GM13976 (cell line): ENCODE measurements at places on chromosomes 11 and 22.

DNA sequence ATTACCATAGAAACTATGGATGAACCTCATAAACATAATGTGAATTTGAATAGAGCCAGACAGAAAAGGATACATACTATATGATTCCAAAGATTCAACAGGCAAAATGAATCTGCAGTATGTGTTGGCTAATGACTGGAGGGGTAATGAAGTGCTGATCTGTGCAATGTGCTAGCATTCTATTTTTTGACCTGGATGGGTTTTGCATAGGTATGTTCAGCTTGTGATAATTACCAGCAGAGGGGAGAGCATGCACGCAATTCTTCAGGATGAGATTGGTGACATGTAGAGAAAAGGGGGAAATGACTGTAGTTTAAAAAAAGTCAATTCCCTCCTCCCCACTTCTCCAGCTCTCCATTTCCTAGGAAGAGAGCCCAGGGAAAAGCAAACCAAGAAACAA lies 618 bp upstream of the CCDC81 start:
- DNase-seq = no peak

DNA sequence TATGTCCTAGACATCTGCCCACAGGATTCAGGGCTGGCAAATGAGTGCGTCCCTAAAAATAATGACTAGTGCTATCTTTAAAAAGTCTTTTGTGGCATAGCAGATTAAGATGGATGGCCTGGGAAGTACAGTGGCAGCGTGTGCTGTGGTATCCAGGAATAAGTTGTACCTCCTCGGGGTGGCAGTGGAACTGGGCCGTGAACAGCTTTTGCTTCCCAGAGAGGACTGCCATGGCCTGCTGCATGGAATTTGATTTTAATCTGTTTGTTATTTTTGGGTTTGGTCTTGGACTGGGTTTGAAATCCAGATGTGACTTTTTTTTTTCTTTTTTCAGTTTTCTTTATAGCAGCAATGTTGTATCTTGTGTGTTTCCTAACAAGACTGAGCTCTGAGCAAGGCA lies 71.3 kb upstream of the PARVG start:
- no peak for DNase-seq

DNA sequence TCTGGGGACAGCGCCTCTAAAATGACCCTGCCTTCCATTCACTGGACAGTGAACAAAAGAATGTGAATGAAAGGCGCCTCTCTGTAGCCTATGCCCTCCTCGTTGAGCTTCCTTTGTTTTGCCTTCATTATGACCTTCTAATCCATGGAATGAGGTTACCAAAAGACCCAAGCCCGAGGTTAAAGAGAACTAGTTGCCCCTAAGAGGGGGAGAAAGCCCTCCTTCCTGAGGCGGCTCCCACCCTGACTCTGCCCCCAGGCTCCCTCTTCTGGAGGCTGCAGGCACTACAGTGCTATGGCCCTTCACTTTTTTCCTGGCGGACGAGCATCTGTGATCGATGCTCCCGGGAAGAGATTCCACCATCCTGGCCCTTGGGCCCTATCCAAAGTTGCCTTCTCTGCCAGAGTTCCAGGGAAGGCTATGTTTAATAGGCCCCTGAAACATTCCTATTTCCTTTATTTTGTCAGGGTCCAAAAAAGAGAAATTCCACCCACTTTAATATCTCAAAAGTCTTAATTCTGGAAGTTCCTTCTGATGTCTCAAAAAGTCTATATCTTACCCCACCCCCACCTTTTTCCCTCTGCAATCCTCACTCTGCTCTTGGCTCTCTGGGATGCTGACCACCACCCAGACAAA lies 147.3 kb downstream of the FEZ1 start:
- DNase-seq = peak; percentile 79

- no peak for DNase-seq
Measured at GRCh38 chr11:75633409-75634066, 35.3 kb downstream of the MAP6 start.

DNA sequence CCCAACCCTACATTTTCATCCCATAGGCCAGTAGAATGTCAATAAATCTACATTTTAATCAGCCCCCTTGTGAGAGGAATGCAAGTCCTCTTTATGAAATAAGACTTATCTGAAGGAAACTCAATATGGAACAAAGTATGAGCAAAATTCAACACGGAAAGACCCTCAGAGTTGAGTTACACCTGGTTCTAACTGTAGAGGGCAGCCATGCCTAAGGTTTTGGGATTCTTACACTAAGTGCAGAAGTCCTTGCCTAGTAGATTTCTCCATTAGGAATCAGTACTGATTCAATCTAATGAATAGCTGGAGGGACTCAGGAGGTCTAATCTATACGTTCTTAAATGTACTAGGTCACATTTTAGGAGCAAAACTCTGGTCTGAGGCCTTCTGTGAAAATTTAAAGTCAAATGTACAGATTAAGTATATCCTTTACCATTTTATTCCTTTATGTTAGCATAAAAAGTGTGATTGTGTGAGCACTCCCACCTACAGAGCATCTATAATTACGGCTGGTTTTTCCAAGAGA lies 904.5 kb downstream of the DLG2 start:
- DNase-seq = no peak

DNA sequence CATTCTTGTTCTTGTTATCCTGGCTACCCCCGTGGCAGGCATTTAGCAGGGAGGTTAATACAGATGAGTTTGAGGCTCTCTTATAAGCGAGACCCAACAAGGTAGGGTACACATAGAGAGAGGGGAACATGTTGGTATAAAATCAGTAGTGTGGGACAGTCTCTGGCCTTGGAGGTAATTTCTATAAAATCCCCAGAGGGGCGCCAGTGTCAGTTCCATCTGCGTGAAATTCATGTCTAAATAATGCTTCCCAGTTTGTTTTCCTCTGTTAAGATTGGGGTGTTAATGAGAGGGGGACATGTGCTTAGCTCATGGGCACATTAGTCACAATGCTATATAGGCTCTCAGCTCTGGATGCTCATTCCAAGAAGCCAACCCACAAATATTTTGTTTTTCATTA lies 150.7 kb downstream of the MYO18B start:
- no peak for DNase-seq
